ENCODE measurements at places on chromosomes 3 and 15.

- DNase-seq, result no peak
These were observed 93.7 kb downstream of the CACNA1D start for GRCh38 chr3:53588122-53588521.

GRCh38 chr15:41798607-41799487, 24.6 kb downstream of the MAPKBP1 start:
- no peak for DNase-seq

GRCh38 chr3:113791381-113791780, 44.5 kb downstream of the ATP6V1A start:
- no peak for DNase-seq

DNA sequence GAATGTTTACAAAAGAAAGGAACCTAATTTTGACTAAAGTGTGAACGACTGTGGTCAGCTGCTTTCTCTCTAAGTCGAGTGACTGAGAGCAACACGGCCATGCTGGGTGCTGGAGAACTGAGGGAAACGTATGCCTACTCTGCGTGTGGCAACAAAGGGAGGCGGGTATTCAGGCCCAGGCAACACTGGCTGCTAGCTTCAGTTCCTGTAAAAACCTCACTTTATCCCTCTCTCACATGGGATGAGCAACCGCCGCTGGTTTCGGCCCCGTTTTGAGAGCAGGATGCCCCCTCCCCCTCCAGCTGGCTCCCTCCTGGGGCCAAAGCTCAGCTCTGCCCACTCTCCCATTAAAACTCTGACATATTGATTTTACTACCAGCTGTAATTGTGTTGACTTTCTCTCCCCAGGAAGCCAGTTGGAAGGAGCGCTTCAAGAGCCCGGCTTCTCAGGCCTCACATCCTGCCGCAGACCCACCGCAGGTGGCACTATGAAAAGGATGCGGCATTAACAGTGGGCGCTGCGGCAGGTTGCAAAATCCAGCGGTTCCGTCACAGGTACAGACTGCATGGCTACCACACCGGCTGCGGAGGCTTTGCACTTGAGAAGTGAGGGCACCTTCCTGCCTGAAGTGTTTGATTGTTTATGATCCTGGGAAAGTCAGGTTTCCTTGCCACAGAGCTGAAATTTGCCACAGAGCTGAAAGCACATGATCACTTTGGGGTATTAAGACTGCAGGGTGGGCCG, 12.7 kb downstream of the PLXND1 start:
- peak; percentile 88 for DNase-seq

- DNase-seq, result peak; percentile 85
These were observed at the start of gene CCDC174 for GRCh38 chr3:14651440-14652251. Gene CCDC174, plus strand, starts transcription at chr3:14651762. Its CDS starts 75 bp downstream, at chr3:14651837.

- DNase-seq, result no peak
These were observed 24.6 kb upstream of the AP4E1 start for GRCh38 chr15:50883903-50884302.

- no peak for DNase-seq
These were observed 13.4 kb downstream of the SPICE1 start for GRCh38 chr3:113501597-113501996.

DNA sequence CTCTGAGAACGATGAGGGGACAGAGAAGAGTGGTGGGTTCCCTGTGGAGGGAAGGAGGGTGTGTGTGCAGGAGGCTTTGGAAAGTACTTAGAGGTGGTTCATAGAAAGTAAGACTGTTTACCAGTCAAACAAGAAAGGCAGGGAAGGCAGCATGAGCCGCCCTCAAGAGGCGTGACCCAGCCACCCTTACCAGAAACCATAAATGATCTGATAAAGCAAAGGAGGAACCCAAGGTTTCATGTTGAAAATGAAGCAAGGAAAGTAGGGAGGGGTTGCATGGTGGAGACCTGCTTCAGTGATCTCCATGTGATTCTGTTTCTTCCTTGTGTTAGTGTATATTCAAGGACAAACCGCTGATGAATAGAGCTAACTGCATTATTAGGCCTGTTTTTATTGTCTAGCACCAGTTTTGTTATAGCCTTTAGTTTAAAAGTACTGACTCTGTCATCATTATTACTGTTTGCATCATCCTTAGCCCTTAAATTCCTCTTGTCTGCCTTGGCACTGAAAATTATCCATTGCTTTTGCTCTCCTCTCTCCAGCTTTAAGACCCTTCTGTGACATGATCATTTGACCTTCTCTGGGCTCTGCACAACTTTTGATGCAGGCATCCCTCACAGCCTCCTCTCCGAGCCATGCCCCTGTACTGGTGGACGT, 96.1 kb downstream of the STAC start:
- DNase-seq, result no peak

GRCh38 chr3:161602475-161602874, 105.9 kb downstream of the OTOL1 start:
- no peak for DNase-seq

- DNase-seq, result no peak
These were observed 391.4 kb upstream of the FRG2C start for GRCh38 chr3:75272691-75273090.

DNA sequence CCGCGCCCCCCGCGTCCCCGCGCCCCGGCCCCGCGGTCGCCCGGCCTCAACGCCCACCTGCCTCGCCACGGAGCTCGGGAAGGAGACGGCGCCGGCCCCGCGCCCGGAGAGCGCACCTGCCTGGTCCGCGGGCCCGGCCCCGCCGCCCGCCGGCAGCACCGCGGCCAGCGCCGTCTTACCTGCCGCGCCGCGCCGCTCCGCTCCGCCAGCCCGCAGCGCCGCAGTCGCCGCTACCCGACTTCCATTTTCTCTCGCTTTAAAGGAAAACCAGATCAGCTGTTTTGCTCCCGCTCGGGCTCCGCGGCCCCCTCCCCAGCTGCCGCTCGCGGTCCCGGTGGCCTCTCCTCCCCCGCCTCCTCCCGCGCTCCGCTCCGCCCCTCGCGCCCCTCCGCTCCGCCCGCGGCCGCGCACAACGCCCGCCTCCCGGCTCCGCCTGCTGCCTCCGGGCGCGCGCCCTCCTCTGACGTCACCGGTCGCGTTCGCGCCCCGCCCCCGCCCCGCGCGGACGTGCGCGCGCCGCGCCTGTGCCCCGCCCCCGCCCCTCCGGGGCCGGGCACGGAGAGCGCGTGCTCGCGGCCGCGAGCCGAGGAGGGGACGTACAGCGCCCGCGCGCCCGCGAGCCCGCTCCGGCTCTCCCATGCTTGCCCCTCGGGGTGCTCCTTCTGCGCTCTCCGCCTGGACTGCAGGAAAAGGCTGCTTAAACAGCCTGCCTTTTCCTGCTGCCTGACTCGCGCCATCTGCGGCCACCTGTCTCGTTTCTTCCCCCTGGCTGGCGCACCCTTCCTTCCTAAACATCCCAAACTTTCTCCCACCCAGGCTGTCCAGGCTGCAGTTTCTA, 159.8 kb upstream of the CHRNA7 start:
- DNase-seq, result peak; percentile 40

- no peak for DNase-seq
These were observed 17.6 kb upstream of the LINGO1 start for GRCh38 chr15:77650265-77650664.

DNA sequence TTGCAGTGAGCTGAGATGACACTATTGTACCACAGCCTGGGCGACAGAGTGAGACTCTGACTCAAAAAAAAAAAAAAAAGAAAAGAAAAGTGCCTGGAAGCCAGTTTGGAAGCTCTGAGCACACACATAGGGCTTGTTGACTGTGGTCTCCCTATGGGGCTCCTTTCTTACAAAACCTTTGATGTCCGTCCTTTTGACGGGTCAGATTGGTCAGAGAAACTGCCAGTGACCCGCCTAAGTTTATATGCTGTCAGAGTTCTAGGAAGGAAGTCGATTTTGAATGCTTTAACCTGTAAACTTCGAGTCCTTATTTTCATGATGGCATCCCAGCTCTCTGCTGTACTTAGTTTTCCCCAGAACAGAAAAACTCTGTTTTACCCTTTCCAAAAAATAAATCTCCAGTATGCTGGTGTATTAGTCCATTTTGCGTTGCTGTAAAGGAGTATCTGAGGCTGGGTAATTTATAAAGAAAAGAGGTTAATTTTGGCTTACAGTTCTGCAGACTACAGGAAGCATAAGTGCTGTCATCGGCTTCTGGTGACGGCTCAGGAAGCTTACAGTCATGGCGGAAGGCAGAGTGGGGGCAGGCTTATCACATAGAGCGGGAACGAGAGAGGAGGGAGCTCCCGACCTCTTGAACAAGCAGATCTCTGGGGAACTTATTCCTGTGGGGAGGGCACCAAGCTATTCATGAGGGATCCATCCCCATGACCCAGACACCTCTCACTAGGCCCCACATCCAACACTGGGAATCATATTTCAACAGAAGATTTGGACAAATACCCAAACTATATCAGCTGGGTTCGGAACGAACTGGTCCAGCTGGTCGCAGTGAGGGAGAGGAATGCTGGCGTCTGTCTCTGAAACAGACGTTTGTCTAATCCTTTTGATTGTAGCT, 72.3 kb downstream of the LMLN start:
- no peak for DNase-seq

GRCh38 chr15:62749036-62749815, 293.3 kb upstream of the TPM1 start:
- no peak for DNase-seq

DNA sequence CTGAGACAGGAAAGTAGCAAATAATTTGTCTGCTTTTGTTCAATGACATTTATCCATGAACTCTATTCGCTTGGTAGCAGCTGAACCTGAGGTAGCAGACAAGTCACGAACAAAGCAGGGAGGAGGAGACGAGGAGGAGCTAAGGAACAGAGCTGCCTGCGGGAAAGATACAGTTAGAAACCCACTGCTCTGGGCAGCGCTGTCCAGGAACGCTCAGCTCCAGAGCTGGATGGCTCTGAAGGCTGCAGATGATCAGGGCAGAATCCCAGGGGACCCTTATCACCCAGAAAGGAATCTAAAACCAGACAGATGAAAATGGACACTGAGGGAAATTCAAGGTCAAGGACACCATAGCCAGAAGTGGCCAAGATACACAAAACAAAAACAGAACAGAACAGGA, 257.8 kb downstream of the CD47 start:
- DNase-seq, result no peak

- DNase-seq, result no peak
These were observed 23.9 kb upstream of the TRA2B start for GRCh38 chr3:185961675-185962232.
